ENCODE measurements at places on chromosomes 16 and 17. TPM values are rescaled to one million over a fixed set of nuclear protein-coding genes. Genes with fewer than 3 reads are reported as not detected.

Gene HSF4
- 110 TPM for total RNA-seq

Gene KRT222
- not detected for total RNA-seq

Gene G6PC1
- total RNA-seq: not detected

Gene BCO1
- not detected for total RNA-seq

Gene ANKRD40CL
- not detected for total RNA-seq

Gene KRTAP2-3
- not detected for total RNA-seq

GRCh38 chr17:1123921-1124715 is 55.7 kb downstream of the ABR start:
- DNase-seq: no peak

DNA sequence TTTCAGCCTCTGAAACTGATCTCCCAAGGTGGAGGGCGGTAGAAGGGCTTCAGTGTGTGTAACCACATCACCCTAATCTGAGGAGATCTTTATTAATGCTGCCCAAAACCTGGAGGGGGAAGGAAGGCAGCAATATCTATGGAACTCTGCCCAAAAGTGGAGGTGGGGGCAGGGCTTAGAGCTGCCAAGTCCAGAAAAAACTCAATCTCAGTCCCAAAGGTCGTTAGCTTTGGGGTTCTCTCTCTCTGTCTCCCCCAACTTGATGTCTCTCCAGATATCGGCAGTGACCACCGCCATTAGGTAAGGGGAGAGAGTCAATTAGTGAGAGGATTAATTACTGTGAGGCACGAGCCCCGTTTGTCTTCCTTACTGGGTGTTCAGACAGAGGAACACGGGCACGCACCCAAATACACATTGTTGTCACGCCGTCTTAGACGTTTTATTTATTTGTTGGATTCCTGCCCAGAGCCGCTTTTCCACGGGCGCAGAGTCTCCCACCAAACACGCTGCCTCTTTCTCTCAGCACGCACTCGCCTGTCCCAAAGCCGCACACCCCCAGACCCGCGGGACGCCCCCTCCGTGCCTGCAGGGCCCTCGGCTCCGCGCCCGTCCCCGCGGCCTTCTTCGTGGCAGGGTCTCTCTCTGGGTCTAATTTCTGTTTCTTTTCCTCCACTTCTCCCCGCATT is 5.4 kb upstream of the LHX1 start:
- no peak for DNase-seq

GRCh38 chr17:32267690-32268205 is 2.1 kb downstream of the RHBDL3 start:
- DNase-seq: no peak

DNA sequence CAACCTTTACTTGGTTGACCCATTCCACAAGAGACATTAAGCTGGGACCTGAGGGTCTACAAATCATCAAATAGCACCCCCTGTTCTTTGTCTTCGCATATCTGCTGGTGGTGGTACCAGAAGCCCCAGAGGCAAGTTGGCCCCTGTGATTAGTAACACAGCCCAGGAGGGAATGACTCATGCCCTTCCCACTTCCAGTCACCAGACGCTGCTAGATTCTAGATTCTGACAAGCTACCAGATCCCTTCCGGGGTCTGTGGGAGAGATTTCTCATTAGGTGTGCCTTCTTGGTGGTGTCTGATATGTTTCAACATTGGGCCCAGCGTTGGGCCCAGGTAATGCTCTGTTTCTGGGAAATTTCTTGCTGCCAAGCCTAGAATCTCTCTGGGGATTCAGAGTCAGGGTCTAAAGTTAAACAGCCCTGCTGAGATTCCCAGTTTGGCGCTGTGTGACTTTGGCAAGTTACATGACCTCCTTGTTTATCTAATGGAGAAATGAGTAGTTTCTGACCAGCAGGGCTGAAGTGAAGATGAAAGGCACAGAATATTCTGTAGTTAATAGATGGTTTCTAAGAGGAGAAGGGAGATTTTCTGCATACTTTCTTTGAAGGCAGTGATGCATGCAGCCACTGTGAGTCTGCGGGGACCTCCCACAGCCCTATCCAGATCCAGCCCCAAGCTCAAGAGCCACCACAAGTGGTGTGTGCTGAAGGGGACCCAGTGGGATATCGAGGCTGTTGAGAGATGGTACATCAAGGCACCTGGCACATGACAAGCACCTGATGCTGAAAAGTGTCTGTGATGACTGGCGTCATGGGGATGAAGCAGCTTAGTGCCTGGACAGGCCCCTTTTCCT is 3.9 kb downstream of the TRPV2 start:
- peak; percentile 66 for DNase-seq

DNA sequence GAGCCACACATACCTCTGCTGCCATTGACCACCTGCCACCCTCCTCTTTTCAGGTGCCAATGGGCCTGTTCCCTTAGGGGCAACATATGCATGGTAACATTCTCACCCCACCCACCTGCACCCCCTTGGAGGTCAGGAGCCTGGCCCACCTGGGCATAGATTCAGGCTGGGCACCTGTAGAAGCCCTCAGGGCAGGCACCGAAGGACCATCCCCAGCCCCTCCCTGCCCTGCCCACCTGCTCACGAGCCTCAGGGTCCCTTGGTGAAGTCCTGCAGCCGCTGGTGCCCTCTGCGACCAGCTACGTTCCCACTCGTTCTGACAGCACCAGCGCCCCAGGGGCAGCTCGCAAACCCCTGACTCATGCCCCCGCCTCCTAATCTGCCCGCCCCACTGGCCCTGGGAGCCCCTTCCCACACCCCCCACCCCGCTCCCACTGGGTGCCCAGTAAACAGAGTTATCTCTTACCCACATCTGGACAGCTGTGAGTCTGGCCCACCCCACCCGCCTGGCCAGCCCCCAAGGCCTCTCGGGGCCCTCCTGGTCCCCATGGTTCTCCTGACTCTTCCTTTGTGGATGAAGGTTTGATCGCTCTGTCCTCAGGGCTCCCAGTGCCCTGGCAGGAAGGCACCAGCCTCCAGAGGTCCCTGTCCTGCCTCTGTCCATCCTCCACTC is at the start of gene SLC4A1:
Gene SLC4A1, minus strand, starts transcription at position 318 of the 673 bp plus-strand sequence. CDS start 5,269 bp downstream, outside the sequence.
- DNase-seq: no peak

DNA sequence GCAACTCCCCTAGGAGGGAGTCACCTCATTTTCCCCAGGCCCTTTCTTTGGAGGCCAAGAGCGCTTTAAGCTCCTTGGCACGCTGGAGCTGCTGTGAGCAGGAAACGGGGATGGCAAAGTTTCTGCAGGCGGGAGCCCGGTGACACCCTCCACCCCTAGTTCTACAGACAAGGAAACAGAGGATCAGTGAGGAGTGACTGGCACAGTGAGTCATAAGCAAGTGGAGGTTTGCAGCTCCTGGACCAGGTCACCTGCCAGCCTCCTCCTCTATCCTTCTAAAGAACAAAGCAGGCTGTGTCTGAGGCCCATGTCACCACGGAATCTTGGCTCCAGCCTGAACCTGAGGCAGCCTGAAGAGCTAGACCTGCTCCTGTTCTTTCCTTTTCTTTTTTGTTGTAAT is 141.9 kb downstream of the TMEM132E start:
- no peak for DNase-seq

- no peak for DNase-seq
Measured at GRCh38 chr16:14284371-14284770, 213.3 kb downstream of the MRTFB start.

GRCh38 chr16:4297480-4297879 is 18.4 kb upstream of the GLIS2 start:
- DNase-seq: no peak

DNA sequence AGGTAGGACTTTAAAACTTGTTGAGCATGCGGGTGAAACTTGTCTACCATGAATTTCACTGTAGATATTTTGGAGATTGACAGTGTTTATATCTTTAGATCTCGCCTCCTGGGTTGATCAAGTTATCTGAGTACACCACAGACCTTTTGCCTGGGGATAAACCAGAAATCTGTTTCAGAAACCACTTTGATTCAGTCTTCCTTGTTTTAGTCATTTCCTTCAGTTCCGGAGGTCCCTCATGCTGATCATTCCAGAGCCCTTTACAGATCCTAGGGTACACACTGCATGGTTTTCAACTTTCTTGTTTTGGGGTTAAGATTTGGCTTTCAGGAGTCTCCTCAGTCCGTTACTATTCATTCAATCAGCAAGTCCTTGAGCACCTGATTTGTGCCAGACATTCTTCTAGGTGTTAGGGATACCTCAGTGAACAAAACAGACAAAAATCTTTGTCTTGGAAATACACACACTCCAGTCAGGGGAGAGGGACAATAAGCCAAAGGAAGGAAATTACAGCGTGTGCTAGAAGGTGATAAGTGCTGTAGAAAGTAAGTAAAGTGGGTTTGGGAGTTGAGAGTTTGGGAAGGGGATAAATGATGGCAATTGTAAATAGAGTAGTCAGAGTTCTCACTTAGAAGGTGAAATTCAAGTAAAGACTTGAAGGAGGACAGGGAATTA is 12.2 kb downstream of the NOD2 start:
- DNase-seq: no peak

DNA sequence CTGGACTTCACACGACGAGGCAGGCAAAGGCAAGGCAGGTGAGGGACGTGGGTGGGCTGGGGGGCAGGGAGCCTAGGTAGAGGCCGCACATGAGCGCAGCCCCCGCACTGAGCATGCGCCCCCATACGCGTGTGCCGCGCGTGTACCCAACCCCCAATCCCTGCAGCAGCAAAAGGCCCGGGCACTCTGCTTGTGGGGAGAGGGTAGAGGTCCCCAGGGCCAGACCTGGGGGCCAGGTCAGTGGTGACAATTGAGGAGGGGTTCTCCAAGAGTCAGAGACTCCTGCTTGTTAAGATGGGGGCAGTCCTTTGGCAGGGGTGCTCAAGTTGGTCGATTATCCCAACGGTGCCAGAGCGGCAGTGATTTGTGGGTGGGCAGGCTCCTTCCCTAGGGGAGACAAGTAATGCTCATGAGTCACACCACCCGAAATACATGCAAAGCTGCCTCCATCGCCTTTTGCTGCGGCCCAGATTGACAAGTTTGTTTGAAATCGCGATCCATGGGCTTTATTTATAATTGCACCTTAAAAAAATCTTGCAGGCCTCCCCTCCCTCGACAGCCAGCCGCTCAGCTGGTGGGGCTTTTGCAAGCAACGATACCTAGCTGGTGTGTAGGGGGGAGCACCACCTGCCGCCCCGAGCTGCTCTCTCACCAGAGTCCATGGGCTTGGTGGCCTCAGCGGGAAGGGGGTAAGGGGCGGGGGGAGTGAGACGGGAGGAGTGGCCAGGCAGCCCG is 1.1 kb upstream of the GIT1 start:
- DNase-seq: no peak

GRCh38 chr17:81932333-81932983 is 4.6 kb downstream of the PYCR1 start:
- DNase-seq: no peak

DNA sequence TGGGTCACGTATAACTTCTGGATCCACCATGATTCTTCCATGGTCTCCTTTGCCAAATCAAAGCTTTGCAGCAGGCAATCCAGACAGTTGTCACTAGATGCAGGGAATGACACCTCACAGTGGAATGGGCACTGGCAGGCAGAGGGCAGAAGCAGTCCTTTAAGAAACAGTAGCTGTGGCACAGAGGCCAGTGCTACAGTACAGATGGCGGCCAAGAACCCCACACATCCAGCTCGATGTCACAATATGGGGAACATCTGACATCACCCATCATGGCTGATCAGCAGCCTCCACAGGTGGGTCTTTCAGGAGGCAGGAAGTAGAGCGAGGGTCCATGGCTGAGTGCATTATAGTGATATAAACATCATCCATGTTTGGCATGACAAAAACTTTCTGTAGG is 18.8 kb upstream of the ERN1 start:
- no peak for DNase-seq

- DNase-seq: no peak
Measured at GRCh38 chr17:73984941-73985340, 218.5 kb upstream of the RPL38 start.

GRCh38 chr17:1183171-1183873 is 3.5 kb upstream of the ABR start:
- no peak for DNase-seq

GRCh38 chr17:45700171-45701090 is 83.7 kb upstream of the CRHR1 start:
- no peak for DNase-seq

DNA sequence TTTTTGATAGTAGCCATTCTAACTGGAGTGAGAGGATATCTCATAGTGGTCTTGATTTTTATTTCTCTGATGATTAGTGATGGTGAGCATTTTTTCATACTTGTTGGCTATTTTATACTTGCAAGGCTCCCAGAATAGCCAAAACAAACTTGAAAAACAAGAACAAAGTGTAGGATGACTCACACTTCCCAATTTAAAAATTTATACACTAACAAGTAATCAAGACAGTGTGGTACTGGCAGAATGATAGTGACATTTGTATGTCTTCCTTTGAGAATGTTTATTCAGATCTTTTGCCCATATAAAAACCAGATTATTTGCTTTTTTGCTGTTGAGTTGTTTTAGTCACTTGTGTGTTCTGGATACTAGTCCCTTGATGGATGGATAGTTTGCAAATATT is 17.8 kb downstream of the SPECC1 start:
- DNase-seq: no peak

GRCh38 chr16:20383106-20384029 is 21.2 kb downstream of the PDILT start:
- peak; percentile 46 for DNase-seq

DNA sequence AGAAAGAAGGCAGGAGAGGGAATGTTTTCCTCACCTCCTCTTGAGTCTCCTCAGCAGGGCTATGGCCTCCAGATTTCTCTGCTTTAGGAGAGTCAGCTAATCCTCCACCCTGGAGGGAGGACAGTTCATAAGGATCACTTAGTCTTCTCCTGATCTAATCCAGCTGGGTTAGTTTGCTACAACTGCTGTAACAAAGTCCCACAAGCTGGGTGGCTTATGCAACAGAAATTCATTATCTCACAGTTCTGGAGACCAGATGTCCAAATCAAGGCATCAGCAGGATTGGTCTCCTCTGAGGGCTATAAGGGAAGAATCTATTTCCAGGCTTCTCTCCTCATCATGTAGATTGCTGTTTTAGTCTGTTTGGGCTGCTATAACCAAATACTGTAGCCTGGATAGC is 40.6 kb upstream of the XYLT1 start:
- DNase-seq: no peak

Measured in activated CD4-positive, alpha-beta memory T cell treated with anti-CD3 and anti-CD28 coated beads, Interleukin-2, amount 10 ng/mL, durations not matched to agents 7 days and 5 days (primary cell).